CD4-positive, alpha-beta memory T cell (primary cell): ENCODE measurements at places on chromosomes 4 and X.

- no peak for DNase-seq
Observed at GRCh38 chrX:9434051-9434550, 30.8 kb upstream of the TBL1X start.

DNA sequence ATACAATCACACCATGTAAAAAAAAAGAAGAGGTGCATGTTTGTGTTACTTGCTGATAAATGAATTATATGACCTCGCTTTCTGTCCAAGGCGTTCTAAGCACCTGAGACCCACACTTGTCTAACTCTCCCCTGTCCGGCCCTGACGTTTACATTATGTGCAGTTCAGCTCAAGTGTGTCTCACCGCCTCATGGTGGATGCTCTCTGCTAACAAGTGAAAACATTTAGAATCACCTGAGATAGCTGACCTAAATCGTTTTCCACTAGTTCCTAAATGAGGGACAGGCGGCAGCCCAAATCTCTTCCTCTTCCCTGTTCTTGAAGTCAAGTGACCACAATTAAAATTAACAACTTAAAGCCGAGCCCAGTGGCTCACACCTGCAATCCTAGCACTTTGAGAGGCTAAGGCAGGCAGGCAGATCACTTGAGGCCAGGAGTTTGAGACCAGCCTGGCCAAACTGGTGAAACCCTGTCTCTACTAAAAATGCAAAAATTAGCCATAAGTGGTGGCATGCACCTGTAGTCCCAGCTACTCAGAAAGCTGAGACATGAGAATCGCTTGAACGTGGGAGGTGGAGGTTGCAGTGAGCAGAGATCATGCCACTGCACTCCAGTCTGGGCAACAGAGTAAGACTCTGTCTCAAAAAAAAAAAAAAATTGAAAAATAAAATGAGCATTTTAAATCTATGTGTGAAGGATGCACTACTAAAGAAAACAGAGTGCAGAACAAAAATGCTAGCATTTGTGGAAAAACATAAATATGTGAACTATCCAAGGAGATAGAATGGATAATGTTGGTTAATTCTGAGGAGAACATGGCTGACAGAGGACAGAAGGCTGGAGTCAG, 3.9 kb upstream of the TIFA start:
- no peak for DNase-seq

GRCh38 chr4:40662962-40663604, 33.4 kb upstream of the RBM47 start:
- DNase-seq = no peak

DNA sequence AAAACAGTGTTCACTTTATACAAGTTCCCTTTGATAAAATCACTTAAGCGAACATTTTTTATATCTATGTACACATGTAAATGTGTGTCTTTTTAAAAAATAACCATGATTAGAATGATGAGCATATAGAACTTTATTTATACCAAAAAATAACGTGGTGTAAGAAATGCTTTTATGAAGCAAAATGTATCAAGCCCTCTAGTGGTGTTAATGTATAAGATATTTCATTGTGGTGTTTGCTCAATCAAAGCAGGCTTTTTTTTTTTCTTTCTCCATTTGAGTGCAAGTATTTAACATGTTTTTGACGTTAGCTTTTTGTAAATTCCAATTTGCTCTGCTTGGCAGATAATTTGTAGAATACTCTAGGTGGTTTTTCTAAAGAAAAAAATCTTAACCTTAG, 2092.4 kb upstream of the TENM3 start:
- DNase-seq = no peak

GRCh38 chr4:22407361-22407760, 108.5 kb downstream of the ADGRA3 start:
- DNase-seq = no peak

- no peak for DNase-seq
Observed at GRCh38 chr4:97074531-97074930, 1068.7 kb downstream of the STPG2 start.

DNA sequence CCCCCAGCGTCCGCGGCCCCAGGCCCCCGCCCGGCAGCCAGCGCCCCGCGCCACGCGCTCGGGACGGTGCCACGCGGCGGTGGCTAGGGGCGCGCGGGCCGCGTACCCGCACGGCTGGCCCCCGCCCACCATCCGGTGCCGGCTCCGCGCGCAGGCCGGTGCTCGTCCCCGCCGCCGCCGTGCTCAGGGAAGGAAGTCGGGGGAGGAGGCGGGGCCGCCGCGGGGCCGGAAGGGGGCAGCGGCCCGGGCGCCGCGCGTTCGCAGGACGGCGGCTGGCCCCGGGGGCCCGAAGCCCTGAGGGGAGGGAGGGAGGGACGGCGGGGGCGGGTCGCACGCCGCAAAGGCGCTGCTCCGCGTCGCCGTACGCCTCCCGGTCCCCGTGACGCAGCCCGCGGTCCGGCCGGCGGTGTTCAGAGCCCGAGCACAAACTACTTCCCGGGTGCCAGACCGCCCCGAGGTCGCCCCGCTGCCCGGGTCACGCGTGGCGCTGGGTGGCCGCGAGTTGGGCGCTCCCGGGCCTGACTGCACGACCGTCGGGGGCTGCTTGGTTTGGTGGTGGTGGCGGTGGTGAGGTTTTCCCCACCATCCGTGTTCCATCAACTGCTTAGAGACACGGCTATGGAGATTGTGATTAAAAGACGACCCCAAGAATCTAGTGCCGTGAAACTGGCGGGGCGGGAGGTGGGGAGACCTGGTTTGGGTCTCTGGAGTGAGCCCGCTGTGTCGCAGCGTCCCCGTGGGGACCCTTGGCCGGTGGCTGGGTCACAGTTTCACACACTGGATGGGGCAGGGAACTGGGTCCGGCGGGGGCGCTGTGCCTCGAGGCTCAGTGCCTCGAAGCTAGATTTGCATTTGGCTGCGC, at the start of gene DCTD:
Gene DCTD (minus strand): TSS at position 205 of the 862 bp plus-strand sequence. CDS start 1,818 bp downstream, outside the sequence.
- DNase-seq = peak; percentile 83

DNA sequence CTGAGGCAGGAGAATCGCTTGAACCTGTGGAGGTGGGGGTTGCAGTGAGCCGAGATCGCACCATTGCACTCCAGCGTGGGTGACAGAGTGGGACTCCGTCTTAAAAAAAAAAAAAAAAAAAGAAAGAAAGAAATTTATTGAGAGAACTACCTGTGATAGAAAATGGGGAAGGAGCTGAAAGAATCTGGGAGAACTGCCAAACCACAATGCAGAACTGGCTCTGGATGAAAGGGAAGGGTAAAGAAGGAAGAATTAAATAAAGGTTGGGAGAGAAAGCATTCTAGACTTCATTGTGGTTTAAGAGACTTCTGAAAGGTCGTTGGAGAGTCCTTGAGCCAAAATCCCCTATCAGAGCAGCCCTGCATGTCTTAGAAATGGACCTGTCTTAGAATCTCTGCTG, 567.9 kb upstream of the HTR2C start:
- no peak for DNase-seq

DNA sequence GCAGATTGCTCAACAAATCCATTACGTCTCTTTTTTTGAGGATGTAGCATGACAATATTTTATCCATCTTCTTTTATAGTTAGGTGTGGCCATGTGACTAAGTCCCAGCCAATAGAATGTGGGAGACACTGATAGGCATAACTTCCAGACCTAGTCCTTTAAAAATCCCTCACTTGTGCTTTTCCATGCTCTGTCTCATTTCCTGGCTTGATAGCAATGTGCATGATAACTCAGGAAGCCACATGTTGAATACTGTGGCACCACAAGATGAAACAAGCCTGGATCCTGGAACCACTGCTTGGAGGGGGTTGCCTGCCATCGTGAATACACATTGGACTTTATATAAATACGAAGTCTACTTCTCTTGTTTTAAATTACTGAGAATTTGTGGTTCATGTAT, 184.0 kb upstream of the NEIL3 start:
- no peak for DNase-seq

DNA sequence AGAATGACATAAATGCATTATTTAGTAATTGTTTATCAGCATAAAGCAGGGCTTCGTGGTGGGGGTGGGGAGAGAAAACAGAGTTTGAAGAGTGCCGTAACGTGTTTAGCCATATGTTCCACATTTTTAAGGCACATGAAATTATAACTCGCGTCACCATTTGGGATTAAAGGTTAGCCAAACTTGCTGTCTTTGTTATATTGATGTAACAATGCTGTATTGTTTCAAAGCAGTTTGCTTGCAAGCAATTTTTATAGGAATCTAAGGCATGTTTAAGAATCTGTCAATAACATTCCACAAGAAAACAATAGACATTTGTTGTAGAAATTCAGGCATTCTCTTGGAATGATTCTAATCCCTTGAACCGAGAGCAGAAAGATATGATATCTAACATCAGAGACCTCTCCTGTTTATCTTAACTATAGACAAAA, 78.3 kb downstream of the CLDN22 start:
- no peak for DNase-seq

- no peak for DNase-seq
Observed at GRCh38 chr4:159272273-159273140, 169.6 kb downstream of the RAPGEF2 start.

DNA sequence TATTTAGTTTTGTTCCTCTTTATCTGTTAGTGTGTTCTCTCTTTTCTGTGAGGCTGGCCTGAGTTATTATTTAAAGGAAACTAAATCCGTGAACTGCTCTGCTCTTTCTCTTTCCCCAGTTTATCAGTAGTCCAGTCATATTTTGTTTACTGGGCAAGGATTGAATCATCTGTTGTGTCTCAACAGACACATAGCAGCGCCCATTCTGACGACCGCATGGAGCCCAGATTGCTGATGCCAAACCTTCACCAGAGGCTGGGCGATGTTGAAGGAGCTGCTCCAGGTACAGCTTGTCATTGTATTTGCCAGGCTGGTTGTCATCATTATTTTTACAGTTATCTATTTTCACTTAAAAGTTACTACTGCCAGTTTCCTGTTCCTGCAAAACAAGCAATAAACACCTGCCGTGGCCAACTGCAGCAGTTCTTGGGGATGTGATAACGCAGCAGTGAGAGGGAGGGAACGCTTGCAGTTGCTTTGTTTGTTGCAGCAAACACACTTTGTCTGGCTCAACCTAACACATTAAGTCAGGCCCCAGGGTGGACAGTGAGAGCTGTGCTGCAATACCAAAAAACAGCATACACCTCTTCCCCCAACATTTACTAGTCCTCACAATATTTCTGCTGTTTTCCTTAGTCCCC, 10.1 kb downstream of the REELD1 start:
- DNase-seq = no peak

DNA sequence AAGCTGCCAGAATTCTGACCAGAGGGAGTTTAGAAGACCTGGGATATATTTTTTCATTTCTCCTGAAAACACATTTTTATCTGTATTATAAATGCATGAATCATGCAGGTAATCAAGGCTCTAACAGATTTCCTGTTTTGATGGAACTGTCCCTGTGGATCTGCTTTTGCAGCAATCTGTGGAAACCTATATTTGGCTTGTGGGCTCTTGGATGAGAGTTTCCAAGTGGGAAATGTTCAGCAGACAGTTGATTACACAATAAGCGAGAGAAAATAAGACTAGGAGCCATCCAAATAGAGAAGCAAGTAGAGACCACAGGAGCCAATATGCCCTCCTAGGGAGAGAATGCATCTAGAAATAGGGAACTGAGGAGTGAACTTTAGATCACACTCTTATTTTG, 105.0 kb downstream of the NDST3 start:
- DNase-seq = no peak

- no peak for DNase-seq
Observed at GRCh38 chrX:19855700-19856381, 31.6 kb downstream of the SH3KBP1 start.

GRCh38 chr4:112302320-112303274, 5.4 kb downstream of the ALPK1 start:
- peak; percentile 30 for DNase-seq

DNA sequence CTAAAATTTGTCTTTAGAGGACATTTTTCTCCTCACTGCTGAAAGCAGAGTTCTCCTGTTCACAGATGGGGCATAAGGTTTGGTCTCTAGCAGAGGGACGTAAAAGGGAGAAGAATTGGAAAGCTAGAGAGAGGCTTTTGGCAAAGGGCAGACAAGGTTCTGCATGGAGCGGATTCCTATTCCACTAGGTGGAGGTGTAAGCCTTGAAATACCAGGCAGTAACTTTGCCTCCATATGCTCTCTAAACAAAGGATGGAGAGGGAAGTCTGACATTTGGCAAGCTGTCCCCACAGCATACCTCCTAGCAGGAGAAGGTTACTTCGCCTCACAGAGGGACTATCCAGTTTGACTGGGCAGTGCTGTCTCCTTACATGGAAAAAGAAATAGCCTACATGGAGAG, 174.7 kb downstream of the DACH2 start:
- DNase-seq = no peak

- no peak for DNase-seq
Observed at GRCh38 chrX:23465105-23465791, 130.6 kb downstream of the PTCHD1 start.

- no peak for DNase-seq
Observed at GRCh38 chr4:5371415-5372190, 320.3 kb downstream of the STK32B start.

DNA sequence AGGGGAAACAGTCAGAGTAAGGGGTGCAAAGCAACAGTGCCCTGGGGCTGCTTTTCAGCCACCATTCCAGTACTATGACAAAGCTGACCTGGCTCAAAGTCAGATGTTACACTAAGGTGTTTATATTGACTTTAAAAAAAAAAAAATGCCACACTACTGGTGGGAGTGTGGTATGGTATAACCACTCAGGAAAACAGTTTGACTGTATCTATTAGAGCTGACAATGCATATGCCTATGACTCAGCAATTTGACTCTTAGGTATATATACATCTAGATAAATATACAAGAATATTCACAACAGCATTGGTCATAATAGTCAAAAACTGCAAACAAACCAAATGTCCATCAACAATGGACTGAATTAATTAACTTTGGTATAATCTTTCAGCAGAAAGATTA, 15.0 kb downstream of the ASB9 start:
- no peak for DNase-seq

GRCh38 chrX:153644356-153645125, 2.5 kb upstream of the DUSP9 start:
- no peak for DNase-seq

DNA sequence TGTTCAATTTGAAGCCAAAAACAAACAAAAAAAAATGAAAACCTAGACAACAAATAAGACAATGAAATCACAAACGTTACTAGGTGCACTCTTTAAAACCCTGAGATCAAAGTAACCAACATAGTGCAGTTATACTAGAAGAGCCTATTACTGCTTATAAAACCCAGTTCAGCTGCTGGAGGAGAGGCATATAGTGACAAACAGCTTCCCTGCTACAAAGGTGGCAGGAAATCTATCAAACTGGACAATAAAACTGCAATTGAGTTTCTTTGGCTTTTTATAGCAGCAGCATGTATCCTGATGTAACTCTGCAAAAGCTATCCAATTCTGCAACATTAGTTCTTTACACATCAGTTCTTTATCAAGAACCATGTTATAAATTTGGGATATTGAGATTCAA, 155.6 kb downstream of the LRBA start:
- no peak for DNase-seq

GRCh38 chr4:6873291-6873690, 36.3 kb upstream of the TBC1D14 start:
- no peak for DNase-seq

DNA sequence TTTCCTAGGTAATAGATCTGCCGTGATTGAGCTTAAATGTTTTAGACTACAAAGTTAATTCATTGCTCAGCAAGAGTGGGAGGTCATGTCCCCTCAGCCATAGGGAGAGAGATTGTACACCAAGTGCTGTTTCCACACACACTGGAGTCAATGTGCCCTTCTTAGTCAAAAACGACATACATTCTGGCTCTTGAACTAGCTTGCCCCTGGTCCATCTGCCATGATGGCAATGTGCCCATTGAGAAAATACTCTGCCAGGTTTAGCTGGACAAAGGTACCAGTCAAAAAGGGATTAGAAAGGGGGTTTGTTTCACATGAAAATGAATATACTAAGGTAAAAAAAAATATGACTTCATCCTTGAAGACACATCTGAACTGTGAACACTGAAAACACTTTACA, 377.1 kb upstream of the ADGRL3 start:
- no peak for DNase-seq
